ENCODE measurements at places on chromosomes 3 and 15. TPM values are rescaled to one million over a fixed set of nuclear protein-coding genes. Genes with fewer than 3 reads are reported as not detected.

DNA sequence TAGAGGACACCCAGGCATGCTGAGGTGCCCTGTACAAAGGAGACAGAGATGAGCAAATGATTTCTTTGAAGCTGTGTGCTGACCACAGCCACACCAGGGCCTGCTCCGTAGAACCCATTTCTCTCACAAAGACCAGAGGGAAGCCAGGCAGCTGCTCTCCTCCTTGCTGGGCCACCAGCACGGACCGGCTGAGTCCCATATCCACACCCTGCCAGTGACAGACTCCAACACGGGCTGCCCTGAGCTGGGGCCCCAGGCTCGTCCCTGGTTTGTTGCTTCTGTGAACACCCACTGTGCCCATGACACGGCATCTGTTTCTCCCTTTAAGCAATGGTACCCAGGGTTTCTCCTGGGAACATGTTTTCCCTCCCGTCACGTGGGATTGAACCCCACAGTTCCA, 284.5 kb downstream of the ADAMTS17 start:
- no peak for DNase-seq

DNA sequence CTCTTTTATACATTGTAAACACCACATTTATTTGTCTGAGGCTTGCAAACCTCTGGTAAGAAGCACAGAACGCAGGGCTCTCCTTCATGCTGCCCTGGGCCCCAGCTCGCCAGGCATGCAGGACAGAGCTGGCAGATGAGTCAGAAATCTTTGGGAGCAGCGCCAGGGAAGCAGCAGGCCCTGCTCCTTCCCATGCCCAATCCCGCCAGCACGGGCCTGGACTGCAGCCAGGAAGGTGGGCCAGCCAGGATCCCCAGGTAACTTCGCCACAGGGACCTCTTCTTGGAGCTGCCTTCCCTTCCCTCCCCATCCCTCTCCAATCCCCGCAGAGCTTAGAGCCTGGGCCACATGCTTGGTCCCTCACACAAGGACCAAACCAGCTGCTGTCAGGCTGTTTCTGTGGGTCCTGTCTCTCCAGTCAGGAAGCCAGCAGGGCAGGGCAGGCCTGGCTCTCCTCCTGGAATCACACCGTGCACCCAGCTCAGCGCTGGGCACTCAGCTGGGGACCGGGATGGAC, 8.8 kb downstream of the STOML1 start:
- peak; percentile 67 for DNase-seq

- peak; percentile 80 for DNase-seq
Measured at GRCh38 chr3:124217542-124217941, 225.6 kb upstream of the ROPN1 start.

DNA sequence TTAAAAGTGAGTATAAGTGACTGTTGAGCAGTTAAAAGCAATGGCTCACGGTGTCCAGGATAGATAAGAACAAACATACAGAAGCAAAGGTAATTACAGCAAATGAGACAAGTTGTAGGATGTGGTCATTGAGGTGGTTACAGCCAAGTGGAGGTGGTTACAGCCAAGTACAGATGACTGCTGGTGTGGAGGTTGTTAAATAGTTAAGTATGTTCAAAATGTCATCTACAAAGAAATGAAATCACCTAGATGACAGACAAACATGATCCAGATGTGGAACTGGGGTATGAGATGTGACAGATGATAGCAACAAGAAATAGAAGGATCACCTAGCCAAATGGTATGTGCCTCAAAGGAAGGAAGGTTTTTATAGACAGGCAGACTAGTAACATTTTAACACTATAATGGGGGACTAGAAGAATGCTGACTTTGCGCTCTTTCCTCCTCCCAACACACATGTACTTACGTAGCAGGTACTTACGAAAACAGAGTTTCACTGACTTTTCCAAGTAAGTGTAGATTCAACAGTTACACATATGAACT, 6.8 kb upstream of the ANKRD28 start:
- DNase-seq = no peak

The ABI3BP gene
- total RNA-seq = 16.2 TPM

The C3orf33 gene
- total RNA-seq = 1.4 TPM

Data from dermis microvascular lymphatic vessel endothelial cell (primary cell).